ENCODE measurements at places on chromosomes 2 and 18.

- no peak for DNase-seq
Observed at GRCh38 chr2:238169048-238169707, 10.4 kb downstream of the ERFE start.

GRCh38 chr2:28286678-28287077, 106.0 kb upstream of the FOSL2 start:
- no peak for DNase-seq

DNA sequence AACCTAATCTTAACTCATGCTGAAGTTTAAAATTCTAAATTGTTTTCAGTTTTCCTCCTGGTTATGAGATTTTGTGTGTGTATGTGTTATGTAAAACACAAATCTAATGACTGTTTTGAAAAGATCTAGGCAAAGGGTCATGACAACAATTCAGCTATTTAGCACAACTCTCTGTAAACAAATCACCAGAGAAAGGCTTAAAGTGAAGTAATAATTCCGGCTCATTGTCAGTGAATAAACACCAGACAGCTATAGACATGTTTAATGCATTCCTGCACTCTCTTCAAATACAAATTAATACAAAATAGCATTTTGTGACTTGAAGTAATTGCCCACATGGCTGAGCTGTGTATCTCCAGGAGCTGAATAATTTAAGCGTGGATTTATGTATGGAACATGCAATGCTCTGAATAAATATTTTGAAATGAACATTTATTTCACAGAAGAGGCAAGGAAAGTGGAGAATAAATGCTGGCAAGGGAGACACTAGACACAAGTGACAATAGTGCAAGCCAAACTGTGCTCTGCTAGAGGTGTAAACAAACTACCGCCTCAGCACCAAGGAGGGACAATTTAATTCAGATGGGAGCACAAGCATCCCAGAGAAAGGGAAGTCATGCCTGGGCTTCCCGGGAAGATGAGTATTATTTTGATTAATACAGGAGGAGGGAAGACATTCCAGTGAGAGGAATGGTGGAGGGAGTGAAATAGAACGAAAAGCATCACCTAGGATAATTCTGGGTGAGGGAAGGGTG, 133.6 kb upstream of the XPO1 start:
- DNase-seq: no peak

DNA sequence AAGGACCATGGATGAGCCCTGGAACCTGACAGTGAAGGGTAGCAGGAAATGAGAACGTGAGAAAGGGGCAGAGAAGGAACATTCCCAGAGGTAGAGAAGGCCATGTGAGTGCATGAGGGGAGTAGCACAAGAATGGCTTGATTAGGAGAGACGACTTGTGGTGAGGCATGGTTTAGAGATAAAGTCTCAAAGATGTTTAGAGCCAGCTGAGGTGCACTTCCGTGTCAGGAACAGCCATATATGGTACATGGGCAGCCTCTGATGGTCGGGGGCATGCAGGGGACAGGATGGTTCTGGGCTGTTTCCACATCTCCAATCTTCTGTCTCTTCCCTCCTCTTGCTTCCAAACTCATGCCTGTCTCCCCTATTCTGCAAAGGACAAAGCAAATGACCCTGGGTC, 28.8 kb upstream of the EFEMP1 start:
- DNase-seq: no peak

- DNase-seq: no peak
Observed at GRCh38 chr18:41022484-41022883, 932.5 kb upstream of the PIK3C3 start.

DNA sequence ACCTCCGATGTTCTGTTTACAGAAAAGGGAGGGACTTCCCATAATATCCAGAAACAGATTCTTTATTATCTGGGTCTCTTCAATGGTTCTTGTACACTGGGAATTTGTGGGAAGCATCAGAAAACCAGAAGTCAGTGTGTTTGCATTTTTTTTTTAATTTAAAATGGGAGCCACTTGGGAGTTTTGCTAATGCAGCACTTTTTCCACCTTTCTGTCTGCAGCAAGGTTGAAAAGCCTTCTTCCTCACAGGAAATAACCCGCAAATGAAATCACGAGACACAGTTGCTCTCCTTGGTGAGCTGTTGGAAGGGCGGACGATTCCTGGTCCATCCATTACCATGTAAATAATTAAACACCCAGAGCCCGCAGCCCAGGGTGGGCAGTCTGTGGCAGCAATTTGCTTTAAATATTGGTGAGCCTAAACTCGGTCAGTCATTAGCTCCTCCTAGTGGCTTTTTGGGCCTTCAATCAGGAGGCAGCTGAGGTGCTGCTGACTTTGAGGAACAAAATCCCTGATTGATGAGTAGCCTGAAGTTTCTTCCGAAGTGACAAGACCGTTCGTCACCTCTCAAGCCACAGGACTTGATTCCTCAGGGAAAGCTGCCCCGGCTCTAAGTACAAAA, 471.5 kb downstream of the EPHA4 start:
- DNase-seq: no peak

DNA sequence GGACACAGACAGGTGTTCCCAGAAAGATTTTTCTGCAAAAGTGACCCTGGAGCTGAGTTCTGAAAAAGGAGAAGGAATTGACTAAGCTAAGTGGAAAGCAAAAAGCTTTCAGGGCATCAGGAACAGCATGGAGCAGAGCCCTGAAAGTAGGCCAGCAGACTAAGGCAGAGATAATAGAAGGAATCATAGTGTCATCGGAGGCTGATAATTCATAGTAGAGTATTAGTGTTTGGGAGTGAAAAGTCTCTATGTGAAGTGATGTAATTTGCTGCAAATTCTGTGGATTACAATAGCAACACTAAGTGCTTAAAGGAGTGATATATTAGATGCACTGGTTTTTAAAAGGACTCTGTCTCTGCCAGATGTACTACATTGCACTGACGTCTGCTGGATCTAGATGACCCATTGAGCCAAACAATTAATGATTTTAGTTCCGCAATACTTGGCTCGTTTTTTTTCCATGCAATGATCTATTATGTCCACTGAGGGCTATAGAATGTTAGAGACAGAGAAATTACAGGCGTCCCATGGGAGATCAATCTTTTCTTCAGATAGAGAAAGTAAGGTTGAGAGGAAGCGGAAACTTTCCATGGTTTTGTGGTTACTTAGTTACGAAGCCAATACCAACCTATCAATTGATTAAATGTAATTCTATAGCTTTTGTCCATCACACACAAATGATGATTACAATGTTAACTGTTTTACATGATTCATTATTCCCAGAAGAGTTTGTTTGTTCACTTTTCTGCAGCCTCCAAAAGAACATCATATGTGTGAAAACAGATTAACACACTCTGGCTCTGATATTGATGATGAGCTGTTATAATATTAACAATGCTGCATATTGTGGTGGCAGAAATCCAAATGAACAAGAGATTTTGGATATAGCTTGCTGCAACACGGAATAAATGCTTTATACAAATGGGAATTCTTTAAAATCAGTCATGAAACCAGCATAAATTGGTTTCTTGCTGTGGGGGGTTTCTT, 143.7 kb downstream of the MC4R start:
- DNase-seq: no peak

- no peak for DNase-seq
Observed at GRCh38 chr2:170022692-170023091, 155.3 kb upstream of the MYO3B start.

- no peak for DNase-seq
Observed at GRCh38 chr18:26416652-26417150, 131.7 kb downstream of the KCTD1 start.

GRCh38 chr2:112004253-112004645, 50.8 kb upstream of the TMEM87B start:
- DNase-seq: no peak

- DNase-seq: no peak
Observed at GRCh38 chr2:104577143-104577542, 276.8 kb upstream of the POU3F3 start.

- DNase-seq: no peak
Observed at GRCh38 chr2:4635289-4635688, 931.9 kb downstream of the DCDC2C start.

GRCh38 chr18:11411048-11411447, 198.3 kb upstream of the SLC35G4 start:
- no peak for DNase-seq

GRCh38 chr2:38535744-38536506, 66.8 kb downstream of the HNRNPLL start:
- DNase-seq: peak; percentile 81

DNA sequence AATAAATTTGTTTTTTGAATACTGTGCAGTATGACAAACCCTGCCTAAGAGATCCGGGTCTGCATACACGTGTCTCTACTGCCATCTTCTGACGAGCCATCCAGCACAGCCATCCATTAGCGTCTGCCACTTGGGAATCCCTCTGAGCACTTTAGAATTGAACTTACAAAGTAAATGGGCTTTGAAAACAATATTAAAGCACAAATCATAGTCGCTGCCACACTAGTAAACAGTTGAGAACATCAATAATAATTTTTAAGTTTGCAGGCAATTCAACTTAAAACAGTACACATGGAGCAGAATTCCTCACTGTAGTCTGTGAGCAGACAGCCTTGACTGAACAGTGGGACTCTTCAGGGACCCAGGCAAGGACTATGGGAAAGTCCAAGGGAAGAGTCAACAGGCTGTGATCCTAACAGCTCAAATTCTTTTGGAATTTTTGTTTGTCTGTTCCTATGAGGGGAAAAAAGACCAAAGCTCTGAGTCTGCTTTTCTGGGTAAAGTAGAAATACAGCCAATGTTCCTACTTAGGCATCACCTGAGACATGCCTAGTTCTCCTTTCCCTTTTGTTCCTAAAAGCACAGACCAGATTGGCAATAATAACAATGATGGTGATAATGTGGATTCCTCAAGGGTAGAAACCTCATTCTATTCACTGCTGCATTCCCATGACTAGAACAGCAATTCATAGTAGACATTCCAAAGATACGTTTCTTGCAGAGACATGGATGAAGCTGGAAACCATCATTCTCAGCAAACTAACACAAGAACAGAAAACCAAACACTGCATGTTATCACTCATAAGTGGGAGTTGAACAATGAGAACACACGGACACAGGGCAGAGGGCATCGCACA, 92.9 kb downstream of the MREG start:
- peak; percentile 56 for DNase-seq

- no peak for DNase-seq
Observed at GRCh38 chr2:150477347-150477746, 10.1 kb downstream of the RND3 start.

GRCh38 chr2:100011272-100011731, 131.1 kb downstream of the AFF3 start:
- no peak for DNase-seq

DNA sequence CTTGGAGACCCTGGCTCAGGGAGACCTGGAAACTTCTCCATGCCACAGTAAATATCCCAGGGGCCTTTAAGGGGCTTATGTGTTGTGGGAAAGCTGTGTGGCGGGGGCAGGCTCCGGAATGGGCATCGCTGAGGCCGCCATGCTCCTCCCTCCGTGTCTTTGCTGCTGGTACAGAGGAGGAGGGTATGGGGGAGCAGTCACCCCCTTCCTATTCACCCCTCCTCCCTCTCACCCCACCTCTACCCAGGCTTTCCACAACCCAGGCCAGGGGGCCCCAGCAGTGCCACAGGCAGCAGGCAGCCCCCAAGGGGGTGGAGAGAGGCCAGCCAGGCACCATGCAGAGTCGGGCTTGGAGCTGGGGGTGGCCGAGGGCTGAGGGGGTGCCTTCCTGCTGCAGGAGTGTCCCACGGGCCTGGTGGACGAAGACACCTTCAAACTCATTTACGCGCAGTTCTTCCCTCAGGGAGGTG, 28.0 kb upstream of the FAHD2A start:
- DNase-seq: no peak

GRCh38 chr18:77133835-77134496, 1.4 kb upstream of the MBP start:
- no peak for DNase-seq

GRCh38 chr2:225040856-225041206, 1.4 kb downstream of the DOCK10 start:
- peak; percentile 51 for DNase-seq

DNA sequence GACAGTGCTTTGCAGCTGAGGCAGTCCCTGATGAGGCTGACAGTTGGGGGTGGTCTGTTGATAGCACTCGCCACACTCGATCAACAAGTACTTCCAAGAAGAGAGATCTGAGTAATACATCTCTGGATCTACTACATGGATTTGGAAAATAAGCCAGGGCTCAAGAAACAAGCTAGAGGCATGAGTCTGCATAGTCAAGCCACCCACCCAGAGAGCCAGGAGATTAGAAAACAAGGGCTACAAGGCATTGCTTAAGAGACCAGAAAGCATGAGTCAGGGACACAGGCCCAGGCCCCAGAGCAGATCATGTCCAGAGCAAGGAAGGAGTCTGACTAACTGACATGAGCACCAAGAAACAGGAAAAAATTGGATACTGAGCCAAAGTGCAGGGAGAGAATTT, 196.9 kb upstream of the CWC22 start:
- no peak for DNase-seq

- no peak for DNase-seq
Observed at GRCh38 chr2:220432645-220433044, 805.2 kb downstream of the SLC4A3 start.

DNA sequence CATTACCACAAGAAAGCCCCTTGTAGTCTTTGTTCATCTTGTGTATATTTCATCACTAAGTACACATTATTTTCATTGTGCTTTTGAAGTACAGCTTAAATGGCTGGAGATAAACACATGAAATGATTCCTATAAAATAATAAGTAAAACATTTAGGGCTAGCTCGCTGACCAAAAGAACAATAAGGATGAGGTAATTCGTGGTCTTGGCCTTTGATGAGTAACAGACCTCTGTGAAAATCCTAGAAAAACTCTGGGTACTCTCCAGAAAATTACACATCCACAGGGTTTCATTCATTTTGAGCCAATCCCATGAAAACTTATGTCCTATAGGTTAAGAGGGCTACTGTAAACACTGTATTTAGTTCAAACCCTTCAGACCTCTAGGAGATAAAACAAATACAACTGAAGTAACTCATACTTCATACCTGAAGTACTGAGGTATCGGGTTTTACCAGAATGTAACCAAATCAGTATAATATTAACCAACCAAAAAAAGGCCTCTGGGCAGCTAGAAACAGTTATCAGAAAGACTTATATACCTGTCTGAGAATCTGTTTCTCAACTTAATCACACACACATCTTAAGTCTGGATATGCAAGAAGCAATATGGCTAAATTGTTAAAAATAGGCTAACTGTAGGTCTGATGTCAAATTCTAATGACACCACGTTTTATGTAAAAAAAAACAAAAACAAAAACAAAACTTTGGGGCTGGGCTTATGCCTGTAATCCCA, 31.0 kb downstream of the CFAP36 start:
- no peak for DNase-seq

DNA sequence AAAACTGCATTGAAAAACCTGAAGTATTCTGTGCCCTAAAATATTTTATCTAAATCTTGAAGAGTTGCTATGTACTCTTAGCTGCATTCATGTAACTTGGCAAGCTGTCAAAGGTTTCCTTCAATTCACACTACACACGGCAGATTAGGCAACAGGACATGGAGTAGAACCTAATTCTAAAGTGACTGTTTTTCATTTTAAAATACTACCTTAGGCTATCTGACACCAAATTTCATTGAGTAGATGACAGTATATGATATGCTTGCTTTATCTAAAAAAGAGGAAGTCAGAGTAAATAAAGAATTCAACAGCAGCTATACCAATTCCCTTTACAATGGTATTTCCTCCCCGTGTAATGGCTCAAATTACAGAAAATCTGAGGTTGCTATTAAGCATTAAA, 45.4 kb downstream of the EXOC6B start:
- DNase-seq: no peak

Measured in stimulated activated CD4-positive, alpha-beta T cell treated with anti-CD3 and anti-CD28 coated beads, Interleukin-4, amount 100 ng/mL, for 24 hours (primary cell).